GM19239 (cell line): ENCODE measurements at places on chromosomes 3 and 15.

GRCh38 chr3:126128504-126129397 lies 44.8 kb upstream of the SLC41A3 start:
- no peak for DNase-seq

DNA sequence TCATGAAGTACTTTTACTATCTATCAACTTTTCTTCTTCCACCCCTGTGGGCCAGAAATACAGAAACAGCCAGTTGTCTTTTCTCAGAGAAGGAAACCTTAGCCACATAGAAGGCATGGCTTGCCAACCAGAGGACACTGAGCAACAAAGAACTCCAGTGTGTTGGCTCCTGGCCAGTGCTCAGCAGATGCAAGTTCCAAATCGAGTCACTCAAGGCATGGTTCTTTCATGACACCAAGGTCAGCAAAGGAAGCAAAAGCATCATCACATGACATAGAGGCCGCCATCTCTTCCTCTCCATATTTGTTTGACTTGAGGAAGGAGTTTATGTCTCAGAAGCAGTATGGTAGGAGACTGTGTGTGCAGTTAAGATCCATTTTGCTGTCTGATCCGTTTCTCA lies 92.2 kb downstream of the MYLK start:
- DNase-seq, result no peak

DNA sequence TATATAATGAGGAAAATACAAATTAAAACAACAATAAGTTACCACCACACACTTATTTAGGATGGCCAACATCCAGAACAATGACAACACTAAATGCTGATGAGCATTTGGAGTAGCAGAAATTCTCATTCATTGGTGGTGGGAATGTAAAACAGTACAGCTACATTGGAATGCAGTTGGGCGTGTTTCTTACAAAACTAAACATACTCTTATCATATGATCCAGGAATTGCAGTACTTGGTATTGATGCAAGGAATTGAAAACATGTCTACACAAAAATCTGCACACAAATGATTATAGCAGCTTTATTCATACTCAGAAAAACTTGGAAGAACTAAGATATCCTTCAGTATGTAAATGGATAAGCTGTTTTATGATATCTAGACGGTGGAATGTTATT lies 594.2 kb downstream of the ZBBX start:
- DNase-seq, result no peak

GRCh38 chr15:78642331-78642730 lies 1.3 kb upstream of the CHRNB4 start:
- DNase-seq, result no peak

GRCh38 chr3:173870976-173871375 lies 473.4 kb downstream of the NLGN1 start:
- DNase-seq, result no peak

DNA sequence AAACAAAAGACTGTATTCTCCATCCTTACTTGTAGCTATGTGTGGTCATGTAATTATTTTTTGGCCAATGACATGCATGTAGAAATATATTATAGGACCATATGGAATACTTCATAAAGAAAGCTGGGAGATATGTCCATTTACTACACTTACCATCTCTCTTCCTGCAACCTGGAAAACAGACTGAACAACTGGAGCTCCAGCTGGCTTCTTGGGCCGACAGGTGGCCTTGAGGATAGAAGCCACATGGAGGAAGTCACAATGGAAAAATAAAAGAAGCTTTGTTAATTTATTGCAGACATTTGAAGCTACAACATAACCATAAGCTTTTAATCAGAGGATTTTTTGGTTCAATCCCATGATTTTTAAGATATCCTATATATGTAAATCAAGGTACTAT lies 167.9 kb upstream of the CBLB start:
- no peak for DNase-seq

DNA sequence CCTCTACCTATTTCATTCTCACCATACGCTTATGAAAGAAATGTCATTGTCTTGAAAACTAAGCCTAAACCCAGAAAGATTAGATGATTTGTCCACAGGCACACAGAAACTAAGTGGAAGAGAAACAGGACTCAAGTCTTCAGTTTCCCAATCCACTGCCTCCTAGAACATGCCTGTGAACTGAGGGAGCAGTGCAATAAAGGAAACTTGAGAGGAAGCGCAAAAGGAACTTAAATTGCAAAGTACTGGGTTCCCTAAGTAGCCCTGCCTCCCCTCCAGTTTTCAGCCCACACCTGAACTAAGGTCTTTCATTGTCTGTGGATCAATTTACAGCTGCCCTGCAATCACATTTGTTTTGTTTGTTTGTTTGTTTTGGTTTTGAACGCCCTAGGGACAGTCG lies 56.7 kb upstream of the TSEN2 start:
- DNase-seq, result no peak

GRCh38 chr15:68653031-68653635 lies 74.3 kb downstream of the CORO2B start:
- no peak for DNase-seq

DNA sequence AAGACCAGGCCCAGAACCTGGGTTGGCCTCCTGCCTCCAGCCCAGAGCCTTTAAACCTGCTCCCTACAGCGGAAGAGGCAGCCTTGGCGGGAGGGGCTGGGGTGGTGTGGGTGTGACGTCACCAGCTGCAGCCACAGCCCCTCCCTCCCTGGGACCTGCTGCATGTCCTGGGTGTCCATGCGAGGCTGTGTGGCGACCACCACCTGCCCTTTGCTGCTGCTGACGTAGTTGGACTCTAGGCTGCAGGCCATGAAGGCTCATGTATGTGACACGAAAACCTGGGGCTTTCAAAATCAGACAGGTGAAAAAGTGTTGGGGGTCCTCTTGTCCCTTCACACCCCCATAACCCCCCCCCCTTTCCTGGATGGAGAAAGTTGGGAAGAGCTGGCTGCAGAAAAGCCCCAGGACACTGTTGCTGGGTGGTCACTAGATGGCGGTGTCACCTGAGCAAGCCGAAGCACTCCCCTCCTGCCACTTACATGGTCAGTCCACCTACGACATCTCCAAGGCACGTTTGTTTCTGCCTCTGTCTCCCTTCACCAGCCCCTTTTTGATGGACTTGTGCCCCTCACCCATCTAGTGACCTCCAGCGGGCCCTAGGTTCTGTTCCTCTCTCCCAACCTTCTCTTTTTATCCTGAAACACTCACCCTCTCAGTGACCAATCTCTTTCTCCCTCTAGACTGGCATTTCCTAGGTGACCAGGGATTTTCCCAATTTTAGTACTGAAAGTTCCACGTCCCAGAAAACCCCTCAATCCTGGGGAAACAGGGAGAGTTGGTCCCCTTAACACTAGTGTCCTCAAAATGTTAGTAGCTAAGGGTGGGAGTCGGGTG lies 35.2 kb downstream of the SLC6A20 start:
- peak; percentile 72 for DNase-seq

- DNase-seq, result no peak
These were observed 140.9 kb downstream of the FOXP1 start for GRCh38 chr3:71442652-71443042.
